Activated CD8-positive, alpha-beta memory T cell treated with anti-CD3 and anti-CD28 coated beads, Interleukin-2, amount 10 ng/mL, durations not matched to agents 7 days and 5 days (primary cell): ENCODE measurements at places on chromosomes 3 and 15. TPM values are rescaled to one million over a fixed set of nuclear protein-coding genes. Genes with fewer than 3 reads are reported as not detected.
A peak's percentile ranks its signal among the peaks of the same experiment; 100 is the strongest.

Gene EFCC1
- 0.09 TPM for total RNA-seq

DNA sequence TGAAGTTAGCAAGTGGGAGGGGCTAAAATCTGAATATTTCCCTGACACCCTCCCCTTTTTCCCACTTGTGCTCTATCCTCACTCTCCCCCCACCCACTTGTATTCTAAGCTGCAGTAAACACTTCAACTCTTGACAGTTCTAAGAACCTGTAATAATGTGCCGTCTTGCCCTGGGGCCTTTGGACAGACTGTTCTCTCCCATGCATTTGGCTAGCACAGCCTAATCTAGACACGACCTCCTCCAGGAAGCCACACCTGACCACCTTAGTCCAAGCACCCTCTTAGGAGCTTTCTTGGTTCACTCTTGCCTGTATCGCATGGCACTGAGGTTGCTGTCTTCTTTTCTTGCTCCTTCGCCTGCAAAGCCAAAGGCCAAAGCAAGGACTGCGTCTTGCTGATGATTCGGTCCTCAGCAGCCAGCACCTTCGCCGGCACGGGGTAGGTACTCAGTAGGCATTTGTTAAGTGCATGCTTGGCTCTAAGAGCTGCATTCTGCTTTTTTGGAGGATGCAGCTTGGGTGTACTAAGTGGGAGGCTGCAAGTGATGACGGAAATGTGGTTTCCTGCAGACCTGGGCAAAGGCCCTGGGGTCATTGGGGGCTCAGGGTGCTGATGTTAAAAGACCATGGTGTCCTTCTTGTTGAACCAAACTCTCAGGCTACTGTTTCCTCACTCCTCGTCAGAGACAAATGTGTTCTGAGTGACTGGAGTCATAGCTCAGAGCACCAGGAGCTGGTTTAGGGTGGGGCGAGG lies 2.0 kb upstream of the ZNF710 start:
- peaks cover 4% of the 10 kb centered on the region for H3K36me3 ChIP-seq
- H3K27ac ChIP-seq = peak overlapping the region; percentile 52
- H3K4me3 ChIP-seq = peak overlapping the region; percentile 11
- H3K27me3 ChIP-seq = peaks cover 8% of the 10 kb centered on the region
- H3K4me1 ChIP-seq = peaks cover 24% of the 10 kb centered on the region

Gene PLCH1
- total RNA-seq = 0.26 TPM

Gene GPR62
- total RNA-seq = not detected

GRCh38 chr3:114034787-114035545 lies 21.4 kb downstream of the CCDC191 start:
- peaks cover 2% of the 10 kb centered on the region for H3K36me3 ChIP-seq
- H3K4me3 ChIP-seq = no peak overlapping the region
- H3K27me3 ChIP-seq = no peaks in the 10 kb centered on the region
- H3K27ac ChIP-seq = no peak overlapping the region

Gene CADM2
- total RNA-seq = 0.58 TPM
